ENCODE measurements at places on chromosomes 12 and 14.
A peak's percentile ranks its signal among the peaks of the same experiment; 100 is the strongest.

GRCh38 chr12:64900540-64900939 lies 76.1 kb downstream of the TBC1D30 start:
- peak; percentile 95 for DNase-seq

GRCh38 chr12:131153956-131154355 lies 200.2 kb downstream of the ADGRD1 start:
- no peak for DNase-seq

GRCh38 chr12:79558924-79559469 lies 131.8 kb downstream of the PAWR start:
- DNase-seq, result no peak

- peak; percentile 63 for DNase-seq
These were observed 23.0 kb upstream of the EIF2B2 start for GRCh38 chr14:74979442-74980397.
